NCI-H2227 treated with DMSO at 0.1 percent for 48 hours (cell line): ENCODE measurements at places on chromosomes 13 and 19.

GRCh38 chr19:50258918-50259372 lies 55.5 kb downstream of the MYH14 start:
- no peak for DNase-seq

- no peak for DNase-seq
Observed at GRCh38 chr13:23751195-23751594, 138.0 kb downstream of the MIPEP start.

DNA sequence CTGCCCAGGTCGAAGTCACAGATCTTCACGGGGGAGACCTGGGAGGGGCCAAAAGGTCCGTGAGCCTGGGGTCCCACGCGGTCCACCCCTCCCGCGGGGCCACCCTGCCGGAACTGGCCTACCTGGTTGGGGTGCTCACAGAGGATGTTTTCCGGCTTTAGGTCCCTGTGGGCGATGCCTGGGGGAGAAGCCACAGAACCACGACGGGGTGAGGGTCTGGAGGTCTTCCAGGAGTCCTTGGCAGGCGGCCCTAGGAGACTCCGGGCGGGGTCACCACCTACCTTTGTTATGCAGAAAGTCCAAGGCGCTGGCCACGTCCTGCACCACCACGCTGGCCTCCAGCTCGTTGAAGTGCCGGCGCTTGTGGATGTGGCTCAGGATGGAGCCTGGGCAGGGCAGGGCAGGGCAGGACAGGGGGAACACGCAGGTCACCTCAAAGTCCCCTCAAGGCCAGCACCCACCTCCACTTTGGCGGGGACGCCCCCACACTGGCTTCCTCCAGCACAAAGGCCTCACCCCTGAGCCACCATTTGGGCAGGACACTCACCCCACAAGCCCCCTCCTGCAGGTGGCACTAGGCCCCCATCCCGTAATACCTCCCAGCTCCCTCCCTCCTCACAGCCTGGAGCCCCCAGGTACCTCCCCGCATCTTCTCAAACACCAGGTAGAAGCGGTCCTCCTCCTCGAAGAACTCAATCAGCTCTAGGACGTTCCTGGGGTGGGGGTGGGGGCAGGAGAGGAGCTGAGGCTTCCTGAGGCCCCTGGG lies 8.4 kb downstream of the MKNK2 start:
- no peak for DNase-seq

DNA sequence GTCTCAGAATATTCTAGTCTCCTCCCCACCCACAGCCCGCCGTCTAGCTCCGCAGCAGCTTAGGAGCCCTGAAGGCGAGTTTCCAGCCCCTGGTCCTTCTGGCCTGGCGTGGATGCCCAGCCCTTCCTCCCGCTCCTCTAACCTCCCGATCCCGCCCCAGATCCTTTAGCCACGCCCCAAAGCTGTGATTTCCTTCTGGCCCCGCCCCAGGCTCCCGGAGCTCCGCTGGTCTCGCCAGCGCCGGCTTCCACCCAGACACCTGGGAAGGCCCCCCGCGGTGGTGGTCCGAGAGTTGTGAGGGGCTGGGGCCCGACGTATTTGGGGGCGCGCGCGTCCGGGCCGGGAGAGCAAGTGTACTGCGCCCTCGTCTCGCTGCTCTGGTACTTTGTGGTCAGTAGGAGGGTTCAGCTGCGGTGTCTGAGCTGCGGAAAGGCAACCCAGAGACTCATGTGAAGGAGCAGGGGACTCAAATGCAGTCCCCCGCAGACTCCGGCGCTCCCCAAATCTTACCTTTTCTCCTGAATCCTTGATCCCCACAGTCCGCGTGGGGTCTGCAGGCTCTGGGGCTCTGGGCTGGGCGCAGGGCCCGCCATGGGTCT lies at the start of gene CGB7:
Gene CGB7 (minus strand): TSS at position 114 of the 599 bp plus-strand sequence. CDS start 2,374 bp downstream, outside the sequence.
- no peak for DNase-seq

- no peak for DNase-seq
Observed at GRCh38 chr13:98875146-98875729, 102.6 kb downstream of the DOCK9 start.

DNA sequence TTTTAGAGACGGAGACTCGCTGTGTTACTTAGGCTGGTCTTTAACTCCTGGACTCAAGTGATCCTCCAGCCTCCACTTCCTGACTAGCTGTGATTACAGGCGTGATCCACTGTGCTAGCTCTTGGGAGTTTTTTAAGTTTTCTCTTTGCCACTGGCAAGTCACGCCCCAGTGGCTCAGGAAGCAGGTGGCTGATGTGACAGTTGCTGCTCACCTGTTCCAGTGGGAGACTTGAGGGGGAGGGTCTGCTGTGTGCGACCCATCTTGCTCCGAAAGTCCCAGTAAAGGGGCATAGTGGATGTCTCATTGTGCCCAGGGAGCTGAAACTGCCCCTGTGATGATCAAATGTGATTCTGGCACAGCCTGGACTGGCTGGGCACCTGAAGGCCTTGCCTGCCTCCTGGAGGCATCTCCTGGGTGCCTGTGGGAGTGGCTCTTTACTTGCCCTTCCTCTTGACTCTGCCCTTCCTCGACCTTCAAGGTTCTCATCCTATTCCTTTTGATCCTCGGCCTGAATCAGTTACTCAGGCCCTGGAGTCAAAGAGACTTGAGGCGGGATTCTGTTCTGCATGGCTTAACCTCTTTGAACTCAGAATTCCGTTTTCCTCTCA lies 7.8 kb downstream of the SMARCA4 start:
- no peak for DNase-seq

GRCh38 chr13:105139048-105139379 lies 1396.4 kb downstream of the EFNB2 start:
- DNase-seq = no peak

DNA sequence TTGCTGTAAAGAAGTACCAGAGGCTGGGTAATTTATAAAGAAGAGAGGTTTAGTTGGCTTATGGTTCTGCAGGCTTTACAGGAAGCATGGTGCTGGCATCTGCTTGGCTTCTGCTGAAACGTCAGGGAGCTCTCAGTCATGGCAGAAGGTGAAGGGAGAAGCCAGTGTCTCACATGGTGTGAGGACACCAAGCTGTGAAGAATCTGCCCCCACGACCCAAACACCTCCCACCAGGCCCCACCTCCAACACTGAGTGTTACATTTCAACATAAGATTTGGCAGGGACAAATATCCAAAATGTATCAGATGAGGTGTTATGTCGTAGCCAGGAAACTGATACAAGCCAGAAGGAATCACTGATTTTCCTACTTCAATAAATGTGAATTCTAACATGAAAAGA lies 136.5 kb downstream of the CYSLTR2 start:
- DNase-seq = no peak

GRCh38 chr19:23262920-23263319 lies 12.7 kb upstream of the ZNF724 start:
- no peak for DNase-seq

DNA sequence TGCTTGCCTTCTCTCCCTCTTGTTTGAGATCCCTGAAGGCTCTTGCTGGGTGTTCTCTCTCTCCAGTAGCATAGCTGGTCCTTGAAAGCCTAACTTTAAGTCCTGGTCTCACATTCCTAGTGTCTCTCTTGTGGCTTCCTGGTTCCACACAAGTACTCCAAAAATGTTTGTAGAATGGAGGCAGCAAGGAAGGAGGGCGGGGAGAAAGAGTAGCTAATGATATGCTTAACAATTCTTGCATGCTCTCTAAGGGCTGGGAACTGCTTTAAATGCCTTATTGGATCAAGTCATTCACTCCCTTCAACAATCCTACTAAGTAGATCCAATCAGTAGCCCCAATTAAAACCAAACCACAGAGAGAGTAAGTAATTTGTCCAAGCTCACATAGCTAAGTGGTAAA lies 357.3 kb downstream of the KLF5 start:
- no peak for DNase-seq

DNA sequence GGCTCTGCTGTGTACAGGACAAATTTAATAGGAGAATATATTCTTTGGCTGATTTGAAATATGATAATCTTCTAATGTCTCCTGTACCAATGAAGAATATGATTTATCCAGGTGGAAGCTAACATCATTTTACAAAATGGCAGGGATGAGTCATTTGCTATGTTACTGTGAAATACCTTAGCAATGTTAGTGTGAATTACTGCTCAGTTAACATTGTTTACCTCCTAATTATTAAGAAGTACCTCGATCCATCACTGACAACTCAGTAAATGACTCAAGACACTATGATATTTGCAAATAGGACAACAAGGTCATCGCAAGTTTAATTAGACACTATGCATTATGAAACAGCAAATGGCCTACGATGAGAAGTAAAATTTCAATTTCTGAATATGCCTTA lies 309.1 kb upstream of the EDNRB start:
- no peak for DNase-seq

- DNase-seq = no peak
Observed at GRCh38 chr13:50643060-50643459, 200.4 kb downstream of the DLEU7 start.

DNA sequence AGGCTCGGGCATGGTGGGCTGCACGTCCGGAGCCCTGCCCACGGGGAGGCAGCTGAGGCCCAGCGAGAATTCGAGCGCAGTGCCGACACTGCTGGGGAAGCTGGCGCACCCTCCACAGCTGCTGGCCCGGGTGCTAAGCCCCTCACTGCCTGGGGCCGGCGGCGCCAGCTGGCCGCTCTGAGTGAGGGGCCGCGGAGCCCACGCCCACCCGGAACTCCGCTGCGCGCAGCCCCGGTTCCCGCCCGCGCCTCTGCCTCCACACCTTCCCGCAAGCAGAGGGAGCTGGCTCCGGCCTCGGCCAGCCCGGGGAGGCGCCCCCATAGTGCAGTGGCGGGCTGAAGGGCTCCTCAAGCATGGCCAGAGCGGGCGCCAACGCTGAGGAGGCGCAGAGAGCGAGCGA lies 2080.4 kb downstream of the PCDH9 start:
- DNase-seq = no peak

DNA sequence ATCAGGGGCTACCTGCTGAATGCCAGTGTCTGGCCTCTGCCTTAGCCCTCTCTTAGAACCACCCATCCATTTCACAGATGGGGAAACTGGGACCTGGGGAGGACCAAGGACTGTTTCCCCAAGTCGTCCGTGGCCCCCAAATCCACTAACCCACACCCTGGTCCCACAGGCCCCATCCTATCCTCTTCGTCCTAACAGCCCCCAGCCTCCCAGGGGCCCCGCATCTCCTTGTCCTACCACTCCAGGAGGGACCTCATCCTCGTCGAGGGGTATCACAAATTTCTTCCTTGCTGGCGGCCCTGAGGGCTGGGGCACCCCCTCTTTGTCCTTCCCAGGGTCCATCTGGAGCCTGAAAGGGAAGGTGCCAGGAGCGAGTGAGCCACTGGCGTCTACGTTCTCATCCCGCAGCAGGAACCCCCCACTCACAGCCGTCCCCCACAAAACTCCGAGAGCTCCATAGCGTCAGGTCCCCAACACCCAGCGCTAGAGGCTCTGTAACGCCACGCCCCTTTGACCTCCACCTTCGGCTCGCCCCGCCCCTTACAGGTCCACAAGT lies 606 bp downstream of the ERCC1 start:
- no peak for DNase-seq

- peak; percentile 70 for DNase-seq
Observed at GRCh38 chr19:55675661-55676354, 782 bp downstream of the EPN1 start.

GRCh38 chr19:47564081-47564480 lies 8.9 kb downstream of the ZNF541 start:
- no peak for DNase-seq

GRCh38 chr19:29576761-29577648 lies 29.1 kb upstream of the POP4 start:
- DNase-seq = no peak

GRCh38 chr13:104106705-104107393 lies 1040.6 kb upstream of the SLC10A2 start:
- no peak for DNase-seq

GRCh38 chr19:5814123-5814851 lies 9.4 kb downstream of the NRTN start:
- no peak for DNase-seq

- DNase-seq = no peak
Observed at GRCh38 chr19:749811-750210, 1.1 kb upstream of the MISP start.

DNA sequence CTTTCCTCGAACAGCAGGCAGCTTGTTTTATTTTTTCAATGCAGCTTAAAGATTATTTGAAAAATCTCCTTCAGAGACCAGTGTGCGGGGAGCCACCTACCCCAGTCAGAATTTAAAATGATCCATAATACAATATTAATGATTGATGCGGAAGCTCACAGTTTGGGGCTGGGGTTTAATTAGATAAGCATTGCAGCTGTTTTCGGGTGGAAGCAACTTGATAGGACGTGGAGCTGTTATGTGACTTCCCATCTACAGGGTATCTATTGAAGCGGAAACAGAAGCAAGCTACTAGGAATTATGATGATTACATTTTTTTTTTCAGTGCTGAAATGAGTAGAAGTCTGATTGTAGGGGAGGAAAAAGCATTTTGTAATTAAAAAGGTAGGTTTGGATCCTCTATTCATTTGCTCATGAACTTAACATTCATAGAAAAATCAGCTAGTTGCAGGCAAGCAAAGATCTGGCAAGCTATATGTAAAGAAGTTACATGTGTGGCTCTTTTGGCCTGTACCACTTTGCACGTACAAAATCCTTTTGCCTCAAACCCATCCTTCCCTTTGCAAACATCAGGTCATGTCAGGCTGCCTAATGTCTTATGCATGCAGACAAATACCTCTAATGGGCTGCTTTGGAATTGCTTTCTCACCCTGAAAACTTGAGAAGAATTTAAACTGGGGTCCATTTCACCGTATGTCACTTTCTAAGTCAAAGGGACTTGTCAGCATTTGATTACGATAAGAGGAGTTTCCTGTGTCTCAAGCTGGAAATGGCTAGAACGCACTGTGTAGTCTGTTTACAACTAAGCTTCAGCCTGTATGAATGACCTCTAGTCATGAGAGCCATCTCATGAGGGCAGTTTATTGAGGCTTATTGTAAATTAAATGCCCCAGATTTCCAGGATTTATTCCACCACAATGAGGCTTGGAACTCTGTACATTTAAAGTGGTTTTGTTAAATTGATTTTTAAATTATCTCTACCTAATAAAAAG lies 267.1 kb upstream of the TMTC4 start:
- no peak for DNase-seq

DNA sequence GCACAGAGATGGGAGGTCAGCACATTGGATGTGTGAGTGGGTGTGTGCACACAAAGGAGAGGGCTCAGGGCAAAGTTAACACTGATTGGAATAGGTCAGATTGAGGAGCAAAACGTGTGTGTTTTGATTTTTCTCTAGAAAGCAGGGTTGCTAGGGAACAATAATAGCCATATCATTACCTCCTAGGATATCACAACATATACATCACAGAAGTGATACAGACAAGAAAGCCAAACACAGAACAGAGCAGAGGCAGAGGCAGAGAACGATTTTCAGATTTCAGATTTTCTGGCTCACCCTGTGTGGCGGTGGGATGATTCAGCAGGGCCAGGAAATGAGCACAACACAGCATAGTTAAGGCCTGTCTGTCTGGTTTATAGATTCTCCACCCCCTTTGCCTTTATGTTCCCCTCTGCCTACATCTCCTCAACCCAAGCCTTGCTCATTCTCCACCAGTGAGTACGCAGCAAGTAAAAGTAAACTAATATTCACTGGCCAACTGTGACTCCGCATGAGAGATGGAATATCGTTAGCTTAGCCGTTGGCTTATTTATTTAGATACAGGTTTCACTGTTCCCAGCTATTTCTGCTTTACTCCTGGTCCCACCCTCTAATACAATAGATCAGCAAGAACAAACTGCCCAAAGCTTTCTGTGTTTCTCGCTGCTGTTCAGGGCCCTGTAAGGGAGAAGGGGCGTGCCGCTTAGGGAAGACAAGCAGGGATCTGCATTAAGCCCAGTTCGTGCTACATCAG lies 182.7 kb upstream of the TSC22D1 start:
- DNase-seq = peak; percentile 47

- no peak for DNase-seq
Observed at GRCh38 chr13:98411013-98411412, 165.9 kb downstream of the STK24 start.
